ENCODE measurements at places on chromosomes 6 and 20.

DNA sequence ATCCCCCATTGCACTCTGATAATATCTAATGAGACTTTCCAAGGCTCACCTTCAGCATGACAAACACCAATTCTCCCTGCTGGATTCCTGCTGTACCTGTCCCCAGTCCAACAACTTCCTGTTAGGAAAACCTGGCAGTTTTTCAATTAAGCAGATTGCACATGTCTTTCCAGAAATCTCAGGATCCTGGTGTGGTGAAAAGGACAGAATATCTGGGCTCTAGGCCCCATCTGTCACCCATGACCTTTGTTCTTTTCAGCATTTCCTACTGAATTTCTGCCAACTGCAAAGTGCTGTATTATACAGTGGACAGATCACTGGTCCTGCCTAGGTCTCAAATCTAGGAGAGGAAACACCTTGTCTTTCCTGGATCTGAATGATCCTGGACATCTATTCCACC is 27.7 kb upstream of the DTNBP1 start:
- peak; percentile 19 for DNase-seq

GRCh38 chr6:4805553-4806336 is 29.5 kb downstream of the CDYL start:
- peak; percentile 41 for DNase-seq

DNA sequence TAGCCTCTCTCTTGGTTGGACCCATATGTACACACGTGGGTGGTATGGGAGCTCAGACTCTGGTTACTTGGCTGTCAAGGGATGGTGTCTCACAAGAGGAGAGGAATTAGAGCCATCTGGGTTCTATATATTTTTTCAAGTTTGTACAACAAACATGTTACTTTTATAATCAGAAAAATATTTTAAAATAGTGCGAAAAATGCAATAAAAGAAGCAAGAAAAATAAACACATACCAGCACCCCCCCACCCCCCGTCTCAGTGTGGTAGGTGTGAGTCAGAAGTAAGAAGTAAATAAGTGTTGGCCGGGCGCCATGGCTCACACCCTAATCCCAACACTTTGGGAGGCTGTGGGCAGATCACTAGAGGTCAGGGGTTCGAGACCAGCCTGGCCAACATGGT is 2.1 kb upstream of the TIAM2 start:
- DNase-seq, result no peak

DNA sequence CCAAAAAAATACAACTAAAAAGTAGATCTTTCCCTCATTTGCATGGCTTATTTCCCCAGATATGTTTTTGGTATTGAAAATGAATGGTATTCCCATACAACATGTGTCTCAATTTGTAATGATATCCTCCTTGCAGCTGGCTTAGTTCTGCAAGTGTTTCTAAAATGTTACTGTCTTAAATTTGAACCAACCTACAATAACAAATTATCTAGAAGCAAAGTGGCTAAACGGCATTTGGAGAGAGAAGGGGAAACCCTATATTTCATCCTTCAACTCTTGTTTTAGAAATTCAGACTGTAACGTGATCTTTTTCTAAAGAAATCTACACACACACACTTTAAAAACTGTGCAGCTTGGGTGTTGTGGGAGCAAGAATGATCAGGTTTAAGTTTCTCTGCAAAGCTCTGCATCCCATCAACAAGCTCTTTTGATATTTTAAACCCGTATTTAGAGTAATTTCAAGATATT is 153.0 kb downstream of the SOBP start:
- DNase-seq, result no peak

GRCh38 chr6:15912505-15913400 is 216.1 kb upstream of the MYLIP start:
- DNase-seq, result no peak

- no peak for DNase-seq
These were observed 25.4 kb downstream of the SLC17A9 start for GRCh38 chr20:62977613-62978560.

DNA sequence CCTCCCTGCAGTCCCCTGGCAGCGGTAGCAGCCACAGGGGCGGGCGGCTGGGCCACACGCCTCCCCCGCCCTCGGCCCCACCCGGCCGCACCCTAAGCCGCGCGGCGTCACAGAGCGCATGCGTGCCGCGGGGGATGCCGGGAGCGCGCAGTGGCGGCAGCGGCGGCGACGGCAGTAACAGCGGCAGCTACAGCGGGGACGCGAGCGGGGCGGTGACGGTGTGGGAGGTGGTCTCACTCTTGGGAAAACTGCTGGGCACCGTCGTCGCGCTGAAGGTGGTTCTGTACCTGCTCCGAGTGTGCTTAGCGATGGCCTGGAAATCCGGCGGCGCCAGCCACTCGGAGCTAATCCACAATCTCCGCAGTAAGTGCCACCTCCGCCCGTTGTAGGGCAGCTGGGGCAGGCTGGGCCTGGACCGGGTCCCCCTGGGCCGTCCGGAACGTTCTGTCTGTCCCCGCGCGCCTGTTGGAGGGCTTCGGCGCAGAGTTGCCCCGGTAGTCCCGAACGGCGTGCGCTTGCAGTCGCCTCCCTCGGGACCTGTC is at the start of gene PCMT1:
Gene PCMT1 (plus strand): TSS at position 148 of the 542 bp plus-strand sequence. CDS start 161 bp downstream, at position 309.
- DNase-seq, result peak; percentile 90

DNA sequence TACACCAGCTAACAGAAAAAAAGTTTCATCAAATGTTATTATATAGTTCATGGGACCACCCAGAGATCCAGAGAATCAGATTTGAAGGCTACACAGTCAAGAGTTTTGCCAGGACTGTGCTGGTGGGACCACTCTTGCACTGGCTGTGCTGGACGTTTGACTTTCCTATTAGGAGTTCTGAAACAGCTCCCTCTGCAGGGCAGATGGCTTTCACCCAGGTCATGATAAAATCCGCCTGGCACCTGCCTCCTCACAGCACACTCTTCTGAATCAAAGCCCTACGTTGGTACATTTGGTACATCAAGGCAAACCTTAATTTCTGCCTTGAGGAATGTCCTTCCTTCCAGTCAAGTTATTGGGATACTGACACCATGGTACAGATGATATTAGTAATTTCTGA is 302.1 kb downstream of the ZNF217 start:
- DNase-seq, result no peak

GRCh38 chr6:11692451-11693376 is 85.9 kb downstream of the ADTRP start:
- no peak for DNase-seq

GRCh38 chr20:13425381-13426135 is 204.5 kb downstream of the ISM1 start:
- DNase-seq, result no peak

DNA sequence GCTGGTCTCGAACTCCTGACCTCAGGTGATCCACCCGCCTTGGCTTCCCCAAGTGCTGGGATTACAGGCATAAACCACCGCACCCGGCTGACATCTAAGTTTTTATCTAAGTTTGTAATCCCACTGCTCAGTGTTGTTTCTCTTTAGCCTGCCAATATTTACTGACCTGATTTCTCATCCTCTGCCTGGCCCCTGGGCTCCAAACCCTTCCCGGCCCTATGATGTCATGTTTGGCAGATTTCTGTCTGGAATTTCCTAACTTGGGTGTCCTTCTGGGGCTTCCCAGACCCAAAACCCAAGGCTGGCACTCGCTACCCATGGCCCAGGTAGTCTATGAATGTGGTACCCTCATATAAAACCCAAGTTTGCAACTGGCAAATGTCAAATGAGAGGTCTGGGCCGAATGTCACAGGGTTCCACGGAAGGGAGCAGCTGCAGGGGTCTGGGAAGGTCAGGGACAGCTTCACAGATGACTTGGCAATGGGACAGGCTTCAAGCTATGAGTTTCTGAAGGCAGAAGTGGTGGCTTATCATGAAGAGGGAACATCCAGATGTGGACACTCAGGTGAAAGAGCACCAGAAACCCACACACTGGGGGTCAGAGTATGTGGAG is 54.9 kb downstream of the TMEM170B start:
- no peak for DNase-seq

DNA sequence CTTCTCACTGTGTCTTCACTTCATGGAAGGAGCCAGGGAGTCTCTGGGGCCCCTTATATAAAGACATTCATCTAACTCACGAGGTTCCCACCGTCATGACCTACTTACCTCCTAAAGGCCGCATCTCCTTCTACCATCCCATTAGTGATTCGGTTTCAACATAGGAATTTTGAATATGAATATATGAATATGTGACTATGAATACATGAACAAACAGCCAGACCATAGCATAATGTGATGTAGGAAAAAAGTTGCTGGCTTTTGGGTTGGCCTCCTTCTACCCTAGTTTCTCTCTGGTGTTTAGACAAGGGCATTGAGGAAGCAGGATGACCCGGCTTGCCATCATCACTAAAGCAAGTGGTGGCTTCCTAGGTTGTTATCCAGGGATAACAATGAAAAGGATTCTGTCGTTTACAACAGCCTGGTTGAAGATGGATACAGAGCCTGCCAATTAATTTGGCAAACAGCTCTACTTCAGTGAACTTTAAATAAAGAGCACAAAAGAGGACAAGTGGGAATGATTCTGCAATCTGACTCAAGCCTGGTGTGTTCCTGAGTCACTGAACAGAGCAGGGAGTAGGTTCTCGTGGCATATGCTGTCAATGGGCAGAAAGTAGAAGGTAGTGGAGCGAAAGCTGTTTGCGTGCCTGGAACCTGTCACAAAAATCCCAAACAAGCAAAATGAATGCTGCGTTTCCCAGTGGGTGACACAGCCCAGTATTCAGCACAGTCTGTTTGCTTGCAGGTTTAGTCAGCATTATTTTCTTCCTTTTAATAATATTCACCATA is 44.0 kb upstream of the DOK5 start:
- no peak for DNase-seq

DNA sequence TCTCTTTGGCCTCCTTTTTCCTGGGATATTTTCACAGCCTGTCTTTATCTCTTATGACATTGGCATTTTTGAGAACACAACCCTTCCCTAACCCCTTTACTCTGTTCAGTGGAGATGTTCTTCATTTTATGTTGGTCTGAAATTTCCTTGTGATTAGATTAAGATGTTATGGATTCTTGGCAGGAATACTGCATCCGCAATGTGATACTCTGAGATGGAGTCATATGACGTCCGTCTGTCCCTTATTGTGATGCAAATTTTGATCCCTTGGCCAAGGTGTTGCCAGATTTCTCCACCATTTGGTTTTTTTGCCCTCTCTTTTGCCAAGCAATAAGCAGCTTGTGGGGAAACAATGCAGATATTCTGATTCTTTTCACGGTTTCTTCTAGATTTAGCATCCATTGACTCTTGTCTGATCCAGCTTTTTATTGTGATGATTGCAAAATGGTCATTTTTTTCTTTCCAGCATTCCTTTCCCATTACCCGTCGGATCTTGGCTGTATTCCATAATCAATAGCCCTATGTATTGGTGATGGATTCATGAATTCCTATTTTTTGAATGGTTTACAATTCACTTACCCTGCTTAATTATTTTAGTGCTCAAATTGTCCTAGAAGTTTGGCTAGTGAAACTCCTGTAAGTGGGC is 85.1 kb downstream of the NCOA3 start:
- no peak for DNase-seq

DNA sequence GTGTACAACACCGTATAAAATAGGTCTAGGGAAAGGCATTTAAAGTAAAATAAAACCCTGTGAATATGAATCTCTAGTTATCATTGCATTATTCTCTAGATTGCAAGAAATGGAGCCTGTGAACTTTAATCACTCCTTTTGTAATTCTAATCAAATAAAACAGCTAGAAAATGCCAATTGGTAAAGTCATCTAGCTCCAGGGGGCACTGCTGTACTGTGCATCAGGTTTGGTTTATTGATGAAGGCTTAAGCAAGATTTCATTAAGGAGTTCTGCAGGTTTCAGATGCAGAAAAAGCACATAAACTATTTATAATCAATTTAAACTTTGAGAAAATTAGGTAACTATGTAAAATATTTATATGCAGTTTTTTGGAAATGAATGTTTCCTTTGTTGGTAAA is 645.0 kb downstream of the PHF3 start:
- peak; percentile 45 for DNase-seq

DNA sequence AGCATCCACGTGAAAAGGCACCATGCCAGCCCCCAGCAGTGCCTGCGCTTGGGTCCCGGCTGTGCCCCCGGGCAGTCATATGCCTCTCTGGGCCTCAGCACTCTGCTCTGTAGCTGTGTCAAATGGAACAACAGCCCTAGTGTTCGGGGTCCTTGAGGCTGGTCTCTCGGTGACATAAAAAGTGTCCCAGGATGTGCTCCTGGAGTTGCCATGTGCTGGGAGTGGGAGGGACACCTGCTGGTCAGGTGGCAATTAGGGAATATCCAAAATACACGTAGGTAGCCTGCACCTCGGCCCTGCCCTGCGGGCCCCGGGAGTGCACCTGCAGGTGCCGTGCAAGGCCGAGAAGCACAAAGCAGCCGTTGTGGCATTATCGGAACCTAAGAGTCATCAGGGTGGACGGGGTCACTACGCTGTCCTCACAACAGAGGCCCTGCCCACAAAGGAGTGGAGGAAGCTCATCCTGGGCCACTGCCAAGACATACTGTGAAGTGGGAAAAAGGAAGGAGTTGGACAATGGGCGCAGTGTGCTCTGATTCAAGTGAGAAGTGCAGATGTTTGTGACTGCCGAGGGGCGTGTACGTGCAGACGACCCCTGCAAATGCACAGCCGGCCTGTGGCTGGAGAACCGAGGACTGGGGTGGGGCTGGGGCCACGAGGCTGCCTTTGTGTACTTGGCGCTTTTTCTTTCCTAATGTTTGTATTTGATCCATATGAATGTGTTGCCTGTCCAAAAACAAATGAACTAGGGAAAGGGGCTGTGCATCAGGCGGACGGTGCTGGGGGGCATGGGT is 24.6 kb downstream of the SLCO4A1 start:
- DNase-seq, result peak; percentile 76

- DNase-seq, result no peak
These were observed 747.3 kb downstream of the COL12A1 start for GRCh38 chr6:74458536-74458935.

GRCh38 chr20:22465622-22466446 is 118.5 kb downstream of the FOXA2 start:
- no peak for DNase-seq

- DNase-seq, result no peak
These were observed 127.6 kb upstream of the FAM184A start for GRCh38 chr6:119205911-119206618.

DNA sequence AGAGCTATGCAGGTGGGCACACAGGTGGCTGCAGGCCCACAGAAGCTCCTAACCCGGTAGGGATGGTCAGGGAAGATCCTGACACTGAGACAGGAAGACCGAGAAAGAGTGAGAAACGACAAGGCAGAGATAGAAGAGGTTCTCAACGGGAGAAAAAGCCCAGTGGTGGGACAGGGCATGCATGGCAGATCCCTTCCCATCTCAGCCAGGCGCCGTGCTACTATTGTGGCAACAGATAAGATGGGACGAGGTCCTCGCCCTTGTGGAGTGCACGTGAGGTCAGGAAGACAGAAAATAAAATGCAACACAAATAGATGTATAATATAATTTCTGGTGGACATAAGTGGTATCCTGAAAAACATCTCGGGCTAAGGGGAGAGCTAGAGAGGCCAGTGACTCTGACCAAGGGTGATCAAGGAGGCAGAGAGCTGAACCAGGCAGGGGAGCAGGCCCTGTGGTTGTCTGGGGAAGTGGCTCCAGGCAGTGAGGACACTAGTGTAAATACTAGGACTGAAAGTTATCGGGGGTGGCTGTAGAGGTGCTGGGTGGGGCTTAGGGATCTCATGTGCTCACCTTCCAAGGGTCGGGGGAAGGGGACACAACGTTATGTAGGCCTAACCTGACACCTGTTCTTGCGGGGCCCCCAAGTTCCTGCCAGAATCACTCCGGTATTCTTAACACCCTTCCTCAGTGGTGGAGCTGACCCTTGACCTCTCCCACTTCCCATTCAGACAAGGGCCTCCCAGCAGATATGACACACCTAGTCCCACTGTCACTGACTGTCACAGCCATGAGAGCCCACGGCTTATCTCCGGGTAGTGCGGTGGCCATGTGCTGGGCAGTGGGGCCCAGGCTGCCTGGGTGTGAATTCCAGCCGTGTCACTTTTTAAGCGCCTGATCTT is 1.0 kb downstream of the SRXN1 start:
- no peak for DNase-seq

Measured in endothelial cell of umbilical vein (primary cell).